ENCODE measurements at places on chromosomes 12 and 14.

DNA sequence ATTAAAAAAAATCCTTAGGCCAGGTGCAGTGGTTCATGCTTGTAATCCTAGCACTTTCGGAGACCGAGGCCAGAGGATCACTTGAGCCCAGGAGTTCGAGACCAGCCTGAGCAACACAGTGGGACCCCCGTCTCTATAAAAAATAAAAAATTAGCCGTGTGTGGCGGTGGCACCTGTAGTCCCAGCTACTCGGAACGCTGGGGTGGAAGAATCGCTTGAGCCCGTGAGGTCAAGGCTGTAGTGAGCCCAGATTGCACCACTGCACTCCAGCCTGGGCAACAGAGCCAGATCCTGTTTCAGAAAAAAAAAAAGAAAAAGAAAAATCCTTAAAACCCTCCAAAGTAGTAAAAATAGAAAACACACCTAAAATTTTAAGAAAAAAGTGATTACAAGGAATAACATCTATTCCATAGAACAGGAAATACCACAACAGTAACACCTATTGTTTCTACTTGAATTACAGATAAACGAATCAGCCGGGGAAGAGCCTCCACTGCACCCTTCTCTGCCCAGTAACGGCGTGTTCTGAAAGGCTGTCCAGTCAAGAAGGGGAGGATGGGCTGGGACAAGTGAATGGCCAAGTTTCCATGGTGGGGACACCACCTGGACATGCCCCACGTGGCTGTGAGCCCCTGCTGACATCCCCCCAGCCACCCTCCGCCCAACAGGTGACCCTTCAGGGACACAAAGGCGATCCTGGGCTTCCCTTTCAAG is 17.8 kb downstream of the POLE start:
- no peak for DNase-seq

DNA sequence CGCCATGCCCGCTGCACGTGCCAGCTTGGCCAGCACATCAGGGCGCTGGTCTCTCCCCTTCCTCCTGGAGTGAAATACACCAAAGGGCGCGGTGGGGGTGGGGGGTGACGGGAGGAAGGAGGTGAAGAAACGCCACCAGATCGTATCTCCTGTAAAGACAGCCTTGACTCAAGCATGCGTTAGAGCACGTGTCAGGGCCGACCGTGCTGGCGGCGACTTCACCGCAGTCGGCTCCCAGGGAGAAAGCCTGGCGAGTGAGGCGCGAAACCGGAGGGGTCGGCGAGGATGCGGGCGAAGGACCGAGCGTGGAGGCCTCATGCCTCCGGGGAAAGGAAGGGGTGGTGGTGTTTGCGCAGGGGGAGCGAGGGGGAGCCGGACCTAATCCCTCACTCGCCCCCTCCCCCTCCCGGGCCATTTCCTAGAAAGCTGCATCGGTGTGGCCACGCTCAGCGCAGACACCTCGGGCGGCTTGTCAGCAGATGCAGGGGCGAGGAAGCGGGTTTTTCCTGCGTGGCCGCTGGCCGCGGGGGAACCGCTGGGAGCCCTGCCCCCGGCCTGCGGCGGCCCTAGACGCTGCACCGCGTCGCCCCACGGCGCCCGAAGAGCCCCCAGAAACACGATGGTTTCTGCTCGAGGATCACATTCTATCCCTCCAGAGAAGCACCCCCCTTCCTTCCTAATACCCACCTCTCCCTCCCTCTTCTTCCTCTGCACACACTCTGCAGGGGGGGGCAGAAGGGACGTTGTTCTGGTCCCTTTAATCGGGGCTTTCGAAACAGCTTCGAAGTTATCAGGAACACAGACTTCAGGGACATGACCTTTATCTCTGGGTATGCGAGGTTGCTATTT is 914 bp upstream of the CCND2 start:
- no peak for DNase-seq

GRCh38 chr14:44963775-44964380 is 1.9 kb downstream of the TOGARAM1 start:
- DNase-seq = no peak

DNA sequence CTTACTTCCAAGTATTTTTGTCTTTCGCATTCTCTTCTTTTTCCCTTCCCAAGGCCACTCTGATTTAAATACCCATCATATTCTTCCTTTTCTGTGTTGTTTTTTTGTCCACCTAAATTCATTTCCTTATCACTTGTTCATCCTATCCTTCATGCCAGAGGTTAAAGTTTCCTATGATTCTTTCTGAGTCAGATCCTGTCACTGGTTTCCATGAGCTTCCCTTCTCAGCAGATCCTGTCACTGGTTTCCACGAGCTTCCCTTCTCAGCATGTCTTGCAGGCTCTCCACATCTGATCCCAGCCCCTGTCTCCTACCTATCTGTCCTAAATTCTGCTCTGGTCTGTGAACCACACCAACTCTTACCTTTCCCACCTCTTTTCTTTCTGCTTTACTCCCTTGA is 311.8 kb upstream of the RGS6 start:
- no peak for DNase-seq

GRCh38 chr14:99736603-99737371 is 52.7 kb downstream of the CYP46A1 start:
- no peak for DNase-seq

DNA sequence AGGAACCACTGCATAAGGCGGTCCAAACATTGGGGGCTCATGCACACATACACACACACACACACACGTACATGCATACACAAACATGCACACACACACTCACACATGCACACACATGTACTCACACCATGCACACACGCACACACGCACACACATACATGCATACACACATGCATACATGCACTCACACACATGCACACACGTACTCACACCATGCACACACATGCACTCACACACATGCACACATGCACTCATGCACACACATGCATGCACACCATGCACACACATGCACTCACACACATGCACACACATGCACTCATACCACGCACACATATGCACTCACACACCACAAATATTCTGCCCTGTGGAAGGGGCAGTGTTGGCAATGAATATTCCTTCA is 22.1 kb downstream of the OAS2 start:
- DNase-seq = no peak

GRCh38 chr12:21509768-21510167 is 8.2 kb downstream of the GOLT1B start:
- DNase-seq = no peak

GRCh38 chr14:73047808-73048207 is 10.5 kb upstream of the RBM25 start:
- DNase-seq = no peak

DNA sequence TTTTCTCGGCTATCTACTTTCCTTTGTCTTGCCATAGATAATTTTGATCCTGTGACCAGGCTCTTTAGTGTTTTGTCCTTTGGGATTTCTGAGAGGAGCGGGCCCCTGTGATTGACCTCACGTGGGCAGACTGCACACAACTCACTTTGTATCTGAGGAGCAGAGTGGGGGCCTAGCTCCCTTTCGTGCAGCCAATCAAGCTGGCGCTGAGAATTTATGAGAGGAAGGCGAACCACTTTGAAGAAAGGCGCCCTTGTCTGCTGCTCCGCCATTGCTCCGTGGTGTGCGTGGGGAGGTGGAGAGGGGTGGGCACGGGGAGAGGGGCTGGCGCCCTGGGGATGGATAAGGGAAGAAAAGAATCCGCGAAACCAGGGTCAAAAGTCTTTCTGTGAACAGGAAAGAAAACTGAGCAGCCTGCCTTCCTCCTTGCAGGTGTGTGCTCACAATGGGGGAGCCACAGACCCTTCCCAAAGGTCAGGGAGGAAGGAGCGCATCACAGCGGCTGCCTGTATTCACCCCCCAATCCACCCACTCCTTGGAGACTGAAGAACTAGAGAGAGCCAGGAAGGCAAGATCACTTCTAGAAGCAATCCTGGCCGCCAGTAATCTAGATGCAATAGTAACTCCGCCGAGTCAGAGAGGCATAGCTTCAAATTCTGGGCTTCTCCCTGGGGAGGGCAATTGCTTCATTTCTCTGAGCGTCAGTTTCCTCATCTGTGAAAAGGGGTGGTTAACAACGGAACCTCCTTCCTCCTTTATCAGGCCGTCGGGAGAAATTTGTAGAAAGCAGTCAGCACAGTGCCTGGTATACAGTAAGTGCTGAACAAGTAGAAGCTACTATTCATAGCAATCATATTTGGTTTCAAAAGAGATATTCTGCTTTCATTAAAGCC is 24.9 kb upstream of the MED13L start:
- no peak for DNase-seq

DNA sequence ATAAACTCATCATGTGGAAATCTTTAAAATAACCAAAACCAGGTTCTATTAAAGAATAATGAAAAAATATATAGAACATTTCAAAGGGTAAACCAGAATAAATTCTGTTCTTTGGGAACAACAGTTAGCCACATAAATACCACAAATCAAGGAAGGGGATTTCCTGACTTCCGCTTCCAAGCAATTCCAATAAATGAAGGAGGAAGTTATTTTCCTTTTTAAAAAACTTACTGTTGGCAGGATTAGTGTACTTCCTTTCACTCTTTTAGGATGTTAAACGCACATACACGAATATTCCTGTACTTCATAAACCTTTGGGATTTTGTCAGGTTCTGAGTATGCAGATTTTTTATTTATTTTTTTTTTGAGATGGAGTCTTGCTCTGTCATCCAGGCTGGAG is 13.7 kb upstream of the LIMA1 start:
- no peak for DNase-seq

DNA sequence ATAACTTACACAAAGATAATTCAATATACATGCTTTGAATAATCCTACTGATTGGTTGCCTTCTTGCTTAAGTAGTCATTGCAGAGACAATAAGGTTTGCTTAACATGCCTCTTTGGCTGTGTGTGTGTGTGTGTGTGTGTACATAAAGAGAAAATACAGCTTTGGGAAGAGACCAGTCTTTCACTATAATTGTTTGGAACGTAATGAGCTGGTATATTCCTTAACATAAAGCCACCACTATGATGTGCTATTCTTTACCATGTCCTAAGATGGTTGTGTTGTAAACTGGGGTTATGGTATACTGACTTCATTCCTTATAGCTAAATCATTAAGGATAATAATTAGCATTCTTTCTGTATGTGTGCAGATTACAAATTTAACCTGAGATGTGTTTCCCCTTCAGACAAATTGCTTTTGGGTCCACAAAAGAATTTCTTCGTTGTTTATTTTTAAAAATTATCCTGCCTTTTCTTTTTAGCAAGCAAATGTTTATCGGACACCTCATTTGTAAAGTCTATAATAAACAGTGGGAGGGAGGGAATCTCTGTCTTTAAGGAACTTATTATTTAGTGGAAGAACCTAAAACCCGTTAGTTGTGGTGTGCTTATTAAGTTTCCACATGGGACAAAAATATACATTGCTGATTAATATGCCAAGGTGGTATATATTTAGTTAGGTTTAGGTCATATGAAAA is 74.4 kb downstream of the TMX1 start:
- DNase-seq = no peak

GRCh38 chr12:56375598-56376434 is 13.2 kb upstream of the APOF start:
- no peak for DNase-seq

DNA sequence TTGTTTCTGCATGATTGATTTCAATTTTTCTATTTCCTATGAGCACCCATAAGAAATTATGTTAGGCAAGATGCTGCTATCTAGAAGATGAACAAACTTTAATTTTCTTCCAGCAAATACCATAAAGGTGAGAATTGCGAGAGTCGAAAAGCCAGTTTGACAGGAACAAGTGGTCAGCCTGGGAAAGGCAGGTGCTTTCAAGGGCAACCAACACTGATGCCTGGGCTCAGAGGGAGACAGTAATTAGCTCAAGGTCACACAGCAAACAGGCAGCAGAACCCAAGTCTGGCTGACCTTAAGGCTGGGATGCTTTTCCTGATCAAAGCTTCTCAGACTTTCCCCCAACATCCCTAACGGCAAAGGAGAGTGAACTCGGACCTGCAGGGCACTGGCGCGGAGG is 6.8 kb upstream of the OTUB2 start:
- DNase-seq = no peak

DNA sequence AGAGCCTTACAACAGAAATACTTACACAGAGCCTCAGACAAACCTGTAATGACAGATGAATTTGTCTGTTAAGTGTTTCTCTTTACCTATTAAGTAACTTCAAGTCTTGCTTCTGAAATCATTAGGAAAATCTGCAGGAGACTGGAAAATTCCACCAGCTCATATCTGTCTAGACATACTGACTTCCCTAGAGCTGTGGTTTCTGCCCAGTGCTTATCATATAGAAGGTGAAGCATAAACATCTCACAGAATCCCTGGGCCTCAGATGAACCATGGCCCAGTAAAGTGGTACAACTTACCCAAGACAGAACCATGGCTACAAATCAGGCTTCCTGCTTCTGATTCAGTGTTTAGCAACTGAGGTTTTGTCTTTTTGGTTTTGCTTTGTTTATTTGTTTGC is 91.6 kb downstream of the EGLN3 start:
- no peak for DNase-seq

GRCh38 chr14:89349171-89350008 is 67.6 kb downstream of the FOXN3 start:
- DNase-seq = no peak

DNA sequence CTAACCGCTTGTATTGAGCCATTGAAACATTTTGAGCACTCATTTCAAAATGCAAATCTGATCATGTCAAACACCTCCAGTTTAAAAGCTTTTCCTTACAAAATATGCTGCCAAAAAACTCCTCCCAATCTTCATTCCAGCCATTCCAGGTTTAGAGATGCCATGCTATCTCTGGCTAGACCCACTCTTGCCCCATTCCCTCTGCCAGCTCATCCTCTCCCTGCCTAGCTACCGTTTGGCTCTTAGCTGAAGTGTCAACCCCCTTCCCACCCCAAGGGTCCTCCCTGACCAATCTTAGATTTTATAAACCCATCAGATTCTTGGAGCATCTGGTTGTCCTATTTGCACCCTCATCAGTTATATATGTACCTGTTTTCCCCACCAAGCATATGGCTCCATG is 75.0 kb downstream of the SCAF11 start:
- DNase-seq = no peak

DNA sequence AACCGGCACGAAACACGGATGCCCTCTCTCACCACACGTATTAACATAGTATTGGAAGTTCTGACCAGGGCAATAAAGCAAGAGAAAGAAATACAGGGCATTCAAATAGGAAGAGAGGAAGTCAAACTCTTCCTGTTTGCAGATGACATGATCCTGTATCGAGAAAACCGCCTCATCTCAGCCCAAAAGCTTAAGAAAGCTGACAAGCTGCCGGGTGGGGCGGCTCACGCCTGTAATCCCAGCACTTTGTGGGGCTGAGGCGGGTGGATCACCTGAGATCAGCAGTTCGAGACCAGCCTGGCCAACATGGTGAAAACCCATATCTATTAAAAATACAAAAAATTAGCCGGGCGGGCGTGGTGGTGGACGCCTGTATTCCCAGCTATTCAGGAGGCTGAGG is 17.7 kb downstream of the OR6S1 start:
- DNase-seq = no peak

All from HEK293T (cell line).